ENCODE measurements at places on chromosomes 1 and 21.

DNA sequence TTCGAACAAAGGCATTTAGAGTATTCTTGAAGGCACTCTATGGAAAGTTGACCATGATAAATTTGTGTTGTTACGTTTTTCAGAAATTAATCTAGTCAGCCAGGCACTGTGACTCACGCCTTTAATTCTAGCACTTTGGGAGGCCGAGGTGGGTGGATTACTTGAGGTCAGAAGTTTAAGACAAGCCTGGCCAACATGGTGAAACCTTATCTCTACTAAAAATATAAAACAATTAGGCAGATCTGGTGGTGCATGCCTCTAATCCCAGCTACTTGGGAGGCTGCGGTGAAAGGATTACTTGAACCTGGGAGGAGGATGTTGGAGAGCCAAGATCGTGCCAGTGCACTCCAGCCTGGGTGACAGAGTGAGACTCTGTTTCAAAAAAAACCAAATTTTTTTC, 130.6 kb upstream of the BRINP3 start:
- DNase-seq: no peak

DNA sequence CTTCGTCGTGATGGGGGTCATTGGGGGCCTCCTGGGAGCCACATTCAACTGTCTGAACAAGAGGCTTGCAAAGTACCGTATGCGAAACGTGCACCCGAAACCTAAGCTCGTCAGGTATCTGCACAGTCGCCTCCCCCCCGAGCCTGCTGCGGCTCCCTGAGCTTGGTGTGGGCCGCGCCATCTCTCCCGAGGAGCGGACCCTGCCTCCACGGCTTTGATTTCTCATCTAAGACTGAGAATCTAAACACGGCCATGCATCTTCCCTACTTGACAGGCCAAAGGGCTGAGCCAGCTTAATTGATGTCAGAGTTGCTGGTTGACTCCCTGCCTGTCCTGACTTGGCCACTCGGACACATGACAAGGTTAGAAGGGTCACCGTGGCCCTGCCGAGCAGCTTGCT, 19.1 kb downstream of the NPPA start:
- no peak for DNase-seq

DNA sequence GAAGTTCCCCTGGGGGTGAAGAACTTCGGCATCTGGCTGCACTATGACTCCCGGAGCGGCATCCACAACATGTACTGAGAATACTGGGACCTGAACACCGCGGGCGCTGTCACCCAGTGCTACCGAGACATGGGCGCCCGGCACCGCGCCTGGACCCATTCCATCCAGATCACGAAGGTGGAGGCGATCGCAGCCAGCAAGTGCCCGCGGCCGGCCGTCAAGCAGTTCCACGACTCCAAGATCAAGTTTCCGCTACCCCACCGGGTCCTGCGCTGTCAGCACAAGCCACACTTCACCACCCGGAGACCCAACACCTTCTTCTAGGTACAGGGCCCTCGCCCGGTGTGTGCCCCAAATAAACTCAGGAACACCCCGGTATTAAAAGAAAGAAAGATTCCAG, 22.0 kb upstream of the SLC9A1 start:
- DNase-seq: no peak

DNA sequence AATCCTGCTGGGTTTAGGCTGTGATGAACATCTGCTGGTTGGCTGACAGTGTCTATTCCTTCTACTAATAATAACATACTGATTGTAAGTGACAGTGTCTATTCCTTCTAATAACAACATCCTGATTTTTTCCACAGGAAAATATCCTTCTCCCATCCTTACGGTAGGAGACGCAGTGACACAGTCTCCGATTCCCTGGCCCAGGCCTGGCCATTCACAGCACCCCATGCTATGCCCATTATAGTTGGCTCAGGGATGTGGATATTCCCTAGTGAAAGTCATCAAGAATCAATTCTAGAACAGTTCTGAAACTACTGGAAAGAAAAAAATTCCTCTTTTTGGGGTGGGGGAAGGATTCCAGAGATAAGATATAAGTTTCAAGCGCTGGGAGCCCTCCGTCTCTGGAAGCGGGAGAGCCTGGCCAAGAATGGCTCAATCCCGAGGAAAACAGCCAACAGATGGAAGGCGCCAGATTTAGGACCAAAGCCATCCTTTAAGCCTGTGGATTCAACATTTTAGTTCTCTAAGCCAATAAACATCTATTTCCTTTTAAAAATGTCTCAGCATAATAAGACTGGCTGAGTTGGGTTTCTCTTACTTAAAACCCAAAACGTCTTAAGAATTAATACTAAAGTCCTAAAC, 88.6 kb downstream of the GPATCH2 start:
- no peak for DNase-seq

DNA sequence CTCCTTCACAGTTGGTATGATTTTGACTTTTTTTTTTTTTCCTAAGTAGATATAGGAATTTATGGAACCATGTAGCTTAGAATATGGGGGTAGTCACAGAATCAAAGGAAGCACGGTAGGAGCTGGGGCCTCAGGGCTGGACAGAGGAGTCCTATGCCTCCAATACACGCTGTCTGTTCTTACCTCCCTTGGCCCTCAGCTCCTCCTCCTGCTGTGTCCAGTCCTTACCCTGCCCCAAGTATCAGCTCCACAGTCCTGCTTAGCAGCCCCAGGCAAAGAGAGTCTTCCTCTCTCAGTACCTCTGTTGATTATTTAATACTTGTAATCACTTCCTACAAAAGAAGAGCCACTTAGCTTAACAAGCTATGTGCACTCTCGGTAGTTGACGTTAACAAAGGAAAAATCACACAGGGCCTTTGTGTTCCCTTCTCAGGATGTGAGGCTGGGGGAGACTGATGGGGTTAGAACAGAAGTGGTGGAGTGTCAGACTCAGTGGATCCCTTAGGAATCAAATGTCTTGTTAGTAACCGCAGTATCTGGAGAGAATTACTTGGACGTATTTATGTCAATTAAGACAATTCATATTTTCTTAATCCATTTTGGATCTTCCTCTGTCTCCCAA, 292.3 kb downstream of the HHAT start:
- no peak for DNase-seq

GRCh38 chr21:45196620-45197019, 91.1 kb downstream of the POFUT2 start:
- no peak for DNase-seq

GRCh38 chr1:24450857-24451397, 35.3 kb downstream of the NIPAL3 start:
- no peak for DNase-seq

DNA sequence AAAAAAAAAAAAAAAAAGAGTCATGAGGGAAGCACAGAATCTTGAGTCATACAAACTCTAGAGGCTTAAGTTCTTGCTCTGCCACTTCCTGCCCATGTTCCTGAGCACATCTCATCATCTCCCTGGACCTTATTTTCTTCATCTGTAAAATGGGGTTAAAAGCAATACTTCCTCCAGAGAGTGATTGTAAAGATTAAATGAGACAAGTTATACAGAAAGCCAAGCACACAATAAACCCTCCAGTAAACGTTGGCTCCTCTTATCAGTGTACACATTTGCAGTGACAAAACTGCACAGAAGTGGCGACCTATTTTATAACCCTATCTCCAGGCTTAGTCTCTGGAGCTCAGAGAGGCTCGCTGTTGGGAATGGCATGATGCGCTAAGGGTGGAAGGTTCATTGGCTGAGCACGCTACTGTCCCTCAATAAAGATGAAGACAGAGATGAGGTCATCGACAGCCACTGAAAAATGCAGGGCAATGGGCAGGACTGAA, 82.1 kb downstream of the RRAGC start:
- no peak for DNase-seq

DNA sequence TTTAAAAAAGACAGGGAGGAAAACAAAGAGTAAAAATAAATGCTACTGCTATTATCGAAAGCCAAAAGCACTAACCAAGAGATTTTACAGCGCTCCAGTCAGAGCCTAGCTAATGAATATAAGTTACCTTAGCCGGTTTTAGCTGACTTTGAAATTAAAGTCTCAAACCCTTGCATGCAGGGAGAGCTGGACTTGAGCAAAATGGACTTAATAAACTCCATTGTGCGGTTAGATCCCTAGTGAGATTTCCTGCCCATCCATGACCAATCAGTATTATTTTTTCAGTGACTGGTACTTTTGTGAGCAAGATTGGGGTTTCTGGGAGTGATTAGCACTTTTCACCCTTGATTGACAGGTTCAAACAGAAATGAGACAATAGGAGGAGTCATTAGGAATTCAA, 333.4 kb upstream of the ADGRL2 start:
- no peak for DNase-seq

DNA sequence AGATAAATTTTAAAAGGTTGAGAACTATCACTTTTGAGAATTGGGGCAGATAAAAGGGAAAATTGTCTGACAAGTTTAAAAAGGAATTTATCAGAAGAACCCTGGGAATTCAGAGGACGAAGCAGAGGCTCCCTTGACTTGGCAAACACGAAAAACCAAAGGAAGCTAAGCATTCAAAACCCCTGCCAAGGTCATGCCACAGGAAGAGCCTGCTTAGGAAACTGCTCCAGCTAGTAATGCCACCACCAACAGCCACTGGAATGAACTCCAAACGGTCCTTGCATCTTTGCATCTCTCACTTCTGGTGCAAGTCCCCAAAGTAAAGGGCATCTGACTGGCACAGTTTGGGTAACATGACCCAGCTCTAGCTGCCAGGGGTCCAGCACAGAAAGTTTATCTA, 7.2 kb downstream of the GPBP1L1 start:
- no peak for DNase-seq

GRCh38 chr1:46205791-46206190, 2.7 kb downstream of the LURAP1 start:
- no peak for DNase-seq

- no peak for DNase-seq
Measured at GRCh38 chr1:15850471-15851001, 3.0 kb downstream of the SPEN start.

DNA sequence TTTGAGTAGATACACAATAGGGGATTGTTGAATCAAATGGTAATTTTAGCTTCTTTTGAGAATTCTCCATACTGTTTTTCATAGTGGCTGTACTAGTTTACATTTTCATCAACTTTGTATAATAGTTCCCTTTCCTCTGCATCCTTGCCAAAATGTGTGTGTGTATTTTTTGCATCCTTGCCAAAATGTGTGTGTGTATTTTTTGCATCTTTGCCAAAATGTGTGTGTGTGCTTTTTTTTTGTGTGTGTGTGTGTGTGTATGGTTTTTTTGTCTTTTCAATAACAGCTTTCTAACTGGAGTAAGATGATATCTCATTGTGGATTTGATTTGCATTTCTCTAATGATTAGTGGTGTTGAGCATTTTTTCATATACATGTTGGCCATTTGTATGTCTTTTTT, 105.4 kb downstream of the ATP6V1G3 start:
- no peak for DNase-seq

GRCh38 chr1:8510041-8510823, 192.3 kb downstream of the SLC45A1 start:
- no peak for DNase-seq

DNA sequence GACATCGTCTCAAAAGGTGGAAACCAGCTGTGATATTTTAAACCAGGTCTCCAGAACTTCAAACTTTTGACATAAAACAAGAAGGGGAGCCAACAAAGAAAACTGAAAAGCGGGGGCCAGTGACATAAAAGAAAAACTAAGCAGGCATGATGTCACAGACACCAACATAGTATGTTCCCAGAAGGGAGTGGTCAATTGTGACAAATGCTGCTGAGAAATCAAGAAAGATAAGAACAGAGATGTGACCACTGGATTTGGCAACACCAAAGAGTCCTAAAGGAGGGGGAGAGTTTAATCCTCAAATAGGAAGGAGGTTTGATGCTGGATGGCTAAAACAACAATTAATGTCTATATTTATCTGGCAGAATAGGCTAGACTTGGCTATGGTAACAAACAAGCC, 2.3 kb upstream of the RNF19B start:
- no peak for DNase-seq

- DNase-seq: no peak
Measured at GRCh38 chr1:232655028-232655745, 25.3 kb upstream of the SIPA1L2 start.

DNA sequence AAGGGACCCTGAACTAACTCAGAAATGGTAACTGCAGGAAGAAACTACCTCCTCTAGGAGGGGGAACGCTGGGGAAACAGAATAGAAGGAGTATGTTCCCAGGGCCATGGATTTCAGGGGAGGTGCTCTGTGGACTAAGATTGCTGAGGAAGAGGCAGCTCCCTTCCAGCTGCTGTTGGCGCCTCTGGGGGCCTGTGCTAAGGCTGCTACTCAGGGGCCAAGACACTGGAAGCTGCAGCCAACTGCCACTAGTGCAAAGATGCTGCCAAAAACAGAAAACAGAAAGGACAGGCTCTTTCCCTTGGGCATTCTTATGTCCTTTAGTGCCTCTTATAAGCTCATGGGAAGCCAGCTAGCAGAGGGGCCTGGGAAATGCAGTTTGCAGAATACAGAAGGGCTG, 58.0 kb upstream of the SGIP1 start:
- no peak for DNase-seq

DNA sequence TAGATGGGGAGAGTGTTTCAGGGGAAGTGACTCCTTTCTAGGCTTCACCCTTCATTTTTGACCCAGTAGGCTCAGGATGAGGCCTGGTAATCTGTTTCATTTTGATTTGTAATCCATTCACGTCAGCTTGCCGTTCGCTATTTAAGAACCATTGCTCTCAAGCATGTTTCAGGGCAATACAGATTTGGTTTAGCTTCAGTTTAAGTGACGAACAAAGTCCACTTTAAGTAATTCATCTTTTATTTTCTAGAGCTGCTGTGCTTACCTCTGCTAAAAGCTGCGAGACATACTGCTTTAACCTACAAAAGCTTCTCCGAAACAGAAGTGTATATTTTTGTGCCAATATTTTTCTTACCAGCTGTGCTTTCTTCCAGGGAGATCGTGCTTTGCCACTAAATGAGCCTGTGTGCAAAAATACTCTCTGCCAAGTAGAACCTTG, 8.9 kb upstream of the FMO3 start:
- no peak for DNase-seq

DNA sequence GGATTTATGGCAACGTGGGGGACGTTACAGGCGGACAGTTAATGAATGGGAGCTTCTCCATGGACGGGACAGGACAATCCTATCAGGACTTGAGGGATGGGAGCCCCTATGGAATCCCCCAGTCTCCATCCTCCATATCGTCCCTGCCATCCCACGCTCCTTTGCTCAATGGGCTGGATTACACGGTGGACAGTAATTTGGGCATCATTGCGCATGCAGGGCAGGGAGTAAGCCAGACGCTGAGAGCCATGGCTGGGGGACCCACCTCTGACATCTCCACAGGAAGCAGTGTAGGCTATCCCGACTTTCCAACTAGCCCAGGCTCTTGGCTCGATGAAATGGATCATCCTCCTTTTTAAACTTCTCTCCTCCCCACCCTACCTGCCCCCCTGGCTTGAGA, 44.2 kb downstream of the LHX4 start:
- no peak for DNase-seq

GRCh38 chr21:42513151-42513984, at the start of gene SLC37A1:
Gene SLC37A1 (plus strand): TSS chr21:42513852. CDS start chr21:42518455, 4,603 bp downstream.
- no peak for DNase-seq

DNA sequence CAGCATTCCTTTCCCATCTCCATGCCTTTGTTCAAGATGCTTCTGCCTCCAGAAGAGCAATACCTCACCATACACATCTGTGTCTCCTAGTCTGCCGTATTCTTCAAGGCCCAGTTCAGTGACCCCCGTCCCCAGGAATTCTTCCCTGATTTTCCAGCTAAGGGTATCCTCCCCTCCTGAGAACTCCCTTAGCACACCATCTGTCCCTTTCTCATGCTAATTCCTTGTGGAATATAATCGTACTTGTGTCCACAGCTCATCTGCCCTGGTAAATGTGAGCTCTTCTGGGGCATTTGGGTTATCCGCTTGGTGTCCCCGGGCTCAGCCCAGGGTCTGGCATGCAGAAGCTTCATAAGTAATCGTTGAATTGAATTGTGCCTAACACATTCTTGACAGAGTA, 40.9 kb downstream of the BEND5 start:
- no peak for DNase-seq

- peak; percentile 40 for DNase-seq
Measured at GRCh38 chr1:10867138-10867721, 70.8 kb upstream of the CASZ1 start.
